ENCODE measurements at places on chromosomes 2 and 18.

DNA sequence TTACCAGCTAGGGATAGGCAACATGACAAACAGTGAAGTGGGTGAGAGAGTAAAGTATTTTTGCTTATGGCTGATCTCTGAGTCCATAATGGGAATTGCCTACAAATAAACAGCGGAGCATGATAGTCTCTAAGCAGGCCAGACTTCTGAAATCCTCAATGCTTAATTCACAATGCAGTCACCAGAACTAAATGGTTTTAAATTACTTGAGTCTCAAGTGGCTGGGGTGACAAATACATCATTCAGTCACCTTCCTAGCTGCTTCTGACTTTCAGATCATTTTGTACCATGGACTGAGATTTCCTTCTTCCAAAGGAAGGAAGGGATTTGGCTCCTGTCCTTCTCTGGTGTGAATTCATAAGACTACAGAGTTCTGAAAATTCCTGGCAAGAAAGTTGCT lies 82.8 kb upstream of the RMP24 start:
- DNase-seq = no peak

DNA sequence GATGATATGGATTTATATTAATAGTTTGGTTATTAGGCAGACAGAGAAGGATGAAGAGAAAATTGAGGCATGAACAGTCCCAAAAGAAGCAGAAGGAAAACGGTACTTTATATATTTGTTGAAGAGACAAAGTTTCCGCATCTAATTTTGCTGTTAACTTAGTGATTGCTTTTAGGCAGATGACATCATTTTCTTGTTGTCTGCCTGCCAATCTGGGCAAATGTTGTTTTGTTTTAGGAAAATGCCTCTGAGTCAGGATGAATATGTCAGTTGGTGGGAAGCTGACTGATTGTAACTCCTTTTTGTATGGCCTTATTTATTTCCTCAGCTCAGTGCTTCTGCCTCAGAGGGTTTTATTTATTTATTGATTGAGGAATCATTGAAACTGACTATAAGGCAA lies 52.5 kb upstream of the CAVIN2 start:
- no peak for DNase-seq

DNA sequence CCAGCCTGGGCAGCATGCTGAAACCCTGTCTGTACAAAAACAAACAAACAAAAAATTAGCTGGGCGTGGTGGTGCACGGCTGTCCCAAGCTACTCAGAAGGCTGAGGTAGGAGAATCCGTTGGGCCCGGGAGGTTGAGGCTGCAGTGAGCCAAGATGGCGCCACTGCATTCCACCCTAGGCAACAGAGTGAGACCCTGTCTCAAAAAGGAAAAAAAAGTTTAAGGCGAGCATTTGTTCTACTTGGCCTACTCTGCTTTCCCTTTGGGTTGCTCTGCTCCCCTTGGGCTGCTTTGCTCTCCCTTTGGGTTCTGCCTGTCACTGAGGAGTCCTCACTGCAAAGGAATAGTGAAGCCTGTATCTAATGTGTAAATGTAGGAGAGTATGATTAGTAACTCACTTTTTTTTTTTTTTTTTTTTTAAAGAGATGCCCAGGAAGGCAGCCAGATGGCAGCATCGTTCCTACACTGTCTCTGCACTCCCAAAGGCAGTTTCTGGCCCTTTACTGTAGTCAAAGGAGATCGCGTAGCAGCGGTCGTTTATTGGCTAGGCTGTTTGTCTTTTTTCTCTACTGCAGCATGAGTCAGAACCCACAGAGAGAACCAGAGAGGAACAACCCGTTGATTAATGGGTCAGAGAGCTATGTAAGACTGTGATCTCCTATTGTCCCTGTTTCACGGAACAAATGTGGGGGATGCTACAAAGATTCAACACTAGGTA lies 118.3 kb upstream of the CWC22 start:
- peak; percentile 28 for DNase-seq

DNA sequence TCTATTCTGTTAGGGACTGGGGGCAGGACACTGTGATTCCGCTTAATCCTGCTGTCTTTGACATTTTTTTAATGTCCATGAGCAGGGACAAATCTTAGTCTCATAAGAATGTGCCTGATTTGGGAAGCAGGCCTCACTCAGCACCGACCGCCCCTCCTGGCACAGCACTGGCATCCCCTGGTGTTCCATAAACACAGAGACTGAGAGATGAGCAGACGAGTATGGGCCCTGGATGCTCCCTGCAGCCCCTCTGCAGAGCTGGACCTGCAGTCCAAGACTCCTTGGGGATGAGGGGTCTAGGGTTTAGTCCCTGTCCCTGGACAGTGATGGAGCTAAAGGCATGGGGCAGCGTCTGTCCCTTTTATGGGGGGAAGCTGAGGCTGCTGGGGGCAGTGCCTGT lies 81.6 kb downstream of the NDUFA10 start:
- no peak for DNase-seq

- DNase-seq = no peak
Observed at GRCh38 chr2:120867290-120868241, 131.9 kb downstream of the GLI2 start.

DNA sequence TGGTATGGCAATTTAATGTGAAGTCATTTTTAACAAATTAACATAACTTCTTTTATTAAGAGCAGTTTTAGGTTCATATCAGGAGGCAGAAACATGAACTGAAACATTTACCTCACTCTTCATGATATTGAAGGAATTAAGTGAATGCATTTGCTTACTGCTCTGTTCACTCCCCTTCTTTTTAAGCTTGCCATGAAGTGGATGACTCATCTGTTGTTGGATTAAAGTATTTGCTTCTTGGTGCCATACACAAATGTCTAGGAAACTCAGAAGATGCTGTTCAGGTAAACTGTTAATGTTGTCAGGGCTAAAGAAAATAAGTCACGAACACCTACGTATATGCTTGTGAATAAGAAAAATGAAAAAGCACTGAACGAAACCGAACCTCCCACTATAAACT lies 10.2 kb upstream of the CABYR start:
- DNase-seq = no peak

DNA sequence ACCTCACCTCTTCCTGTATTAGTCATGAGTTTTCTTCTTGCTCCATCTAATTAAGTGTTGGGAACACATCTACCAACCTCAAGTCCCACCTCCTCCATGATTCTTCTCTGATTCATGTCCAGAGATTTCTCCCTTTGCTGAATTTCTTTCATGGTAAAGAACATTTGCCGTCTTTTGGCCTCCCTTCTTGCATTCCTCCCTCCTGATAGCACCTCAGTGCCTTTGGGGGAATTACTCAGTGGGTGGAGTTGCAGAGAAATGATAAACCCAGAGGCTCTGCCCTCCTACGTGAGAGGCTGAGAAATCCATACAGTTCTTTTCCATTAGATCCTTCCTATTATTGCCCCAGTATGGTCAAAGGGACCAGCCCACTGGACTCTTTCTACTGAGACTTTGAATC lies 651.9 kb downstream of the SLC4A3 start:
- no peak for DNase-seq

DNA sequence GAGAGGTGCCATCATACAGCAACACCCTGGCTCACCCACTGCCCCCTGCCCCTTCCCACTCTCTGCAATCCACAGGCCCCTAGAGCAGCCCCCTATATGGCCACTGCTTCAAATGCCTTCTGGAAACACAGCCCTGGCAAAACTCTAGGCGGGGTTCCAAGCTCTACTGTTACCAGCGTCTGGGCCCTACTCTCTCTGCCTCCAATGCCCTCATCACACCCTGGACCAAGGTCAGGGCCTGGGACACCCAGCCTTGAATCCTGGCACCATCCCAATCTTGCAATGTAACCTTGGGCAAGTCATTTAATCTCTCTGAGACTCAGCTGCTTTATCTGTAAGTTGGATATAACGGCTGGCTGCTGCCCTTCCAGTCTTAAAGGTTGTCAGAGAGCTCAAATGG lies 39.2 kb upstream of the LOXHD1 start:
- DNase-seq = no peak

DNA sequence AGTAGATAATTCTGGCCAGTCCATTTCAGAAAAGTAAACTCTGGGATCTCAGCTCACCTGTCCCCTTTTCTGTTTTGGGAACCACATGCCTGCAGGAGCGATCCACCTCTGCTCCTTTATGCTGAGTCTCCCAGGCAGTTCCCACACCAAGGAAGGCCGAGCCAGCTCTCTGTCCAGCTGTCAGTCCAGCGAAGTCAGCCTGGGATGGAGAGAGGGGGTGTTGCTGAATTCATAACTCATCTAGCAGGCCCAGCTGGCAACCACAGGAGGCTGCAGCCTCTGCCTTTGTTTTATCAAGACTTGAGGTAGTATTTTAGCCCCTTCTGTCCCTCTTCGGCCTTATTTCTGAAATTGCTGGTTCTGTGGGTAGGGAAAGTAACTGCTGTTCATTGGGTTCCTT lies 209.9 kb downstream of the ARL4C start:
- no peak for DNase-seq

DNA sequence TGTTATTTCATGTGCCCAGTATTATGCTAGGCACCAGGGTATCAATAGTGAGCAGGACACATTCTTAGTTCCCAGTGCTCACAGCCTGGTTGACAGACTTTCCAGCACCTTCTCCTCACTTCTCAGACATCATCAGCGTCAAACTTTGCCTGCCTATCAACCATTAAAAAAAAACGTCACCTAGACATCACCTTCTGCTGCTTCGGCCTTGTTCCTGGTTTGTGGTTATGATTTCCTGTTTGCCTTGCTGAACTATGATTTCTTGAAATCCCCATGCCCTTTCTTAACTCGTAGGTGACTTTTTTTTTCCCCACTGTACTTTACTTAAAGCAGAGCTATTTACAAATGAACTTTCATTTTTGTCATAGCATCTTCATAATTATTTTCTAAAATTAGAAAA lies 60.4 kb upstream of the NABP1 start:
- peak; percentile 32 for DNase-seq

DNA sequence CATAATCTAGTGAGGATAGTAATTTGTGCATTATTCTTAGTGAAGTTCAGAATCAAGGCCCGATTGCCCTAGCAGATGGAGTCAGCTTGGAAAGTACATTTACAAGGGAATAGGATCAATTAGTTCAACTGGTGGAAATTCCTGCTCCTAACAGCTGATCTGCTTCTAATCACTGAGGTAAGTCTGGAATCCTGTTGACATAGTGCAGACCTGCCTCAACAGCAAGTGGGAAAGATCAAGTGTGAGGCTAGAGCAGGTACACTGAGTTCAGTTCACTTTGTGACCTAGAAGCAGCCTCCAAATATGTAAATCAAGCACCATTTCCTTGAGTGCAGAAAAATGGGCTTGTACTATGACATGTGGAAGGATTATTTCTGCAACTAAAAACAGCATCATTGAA lies 111.2 kb upstream of the NOSTRIN start:
- no peak for DNase-seq

GRCh38 chr2:108917526-108917925 lies 71.5 kb downstream of the EDAR start:
- DNase-seq = no peak

DNA sequence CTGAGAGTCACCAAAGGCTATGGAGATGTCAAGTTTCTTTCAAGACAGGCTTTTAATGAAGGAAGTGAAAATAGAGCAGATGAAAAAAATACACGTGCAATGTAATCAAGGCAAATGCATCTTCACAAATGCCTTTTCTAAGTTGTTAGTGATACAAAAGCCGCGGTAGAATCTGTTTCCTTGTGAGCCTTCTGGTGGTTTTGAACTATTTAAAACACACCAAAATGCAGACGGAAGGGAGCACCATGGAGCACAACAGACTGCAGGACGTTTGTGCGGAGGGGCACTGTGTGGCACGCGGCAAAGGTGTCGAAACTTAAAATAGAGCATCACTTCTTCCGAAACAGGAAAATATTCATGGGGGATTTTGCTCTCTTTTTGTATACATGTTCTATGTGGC lies 65.0 kb upstream of the BOD1L2 start:
- no peak for DNase-seq

- DNase-seq = no peak
Observed at GRCh38 chr2:209209943-209210342, 213.9 kb upstream of the MAP2 start.
